GOT3 (cell line): ENCODE measurements at places on chromosomes 12 and 14.

GRCh38 chr12:25796523-25797000 lies 161.9 kb upstream of the RASSF8 start:
- no peak for DNase-seq

GRCh38 chr12:75103822-75104221 lies 105.8 kb downstream of the KCNC2 start:
- DNase-seq: no peak

- DNase-seq: no peak
Measured at GRCh38 chr12:51592034-51592705, 1.1 kb downstream of the SCN8A start.

GRCh38 chr14:29937116-29937515 lies 9.5 kb upstream of the PRKD1 start:
- no peak for DNase-seq

- DNase-seq: no peak
Measured at GRCh38 chr12:19988948-19989347, 379.4 kb upstream of the PDE3A start.

DNA sequence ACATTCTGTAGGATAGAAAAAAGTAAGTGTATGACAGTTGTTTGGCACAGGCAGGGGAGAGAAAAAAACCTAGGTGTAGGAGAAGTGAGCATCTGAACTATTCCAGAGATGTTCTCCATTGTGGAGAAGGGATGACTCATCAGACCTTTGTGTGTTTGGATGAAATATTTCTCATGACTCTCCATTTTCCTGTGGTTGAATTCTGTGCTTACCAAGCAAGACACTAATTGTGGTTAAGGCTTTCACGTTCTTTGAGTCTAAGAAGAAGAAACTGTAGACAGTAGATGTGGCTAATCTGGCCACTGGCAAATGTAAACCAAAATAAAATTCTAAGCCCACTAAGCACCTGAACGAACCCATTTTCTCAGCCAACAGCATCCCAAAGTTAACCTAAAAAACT lies 107.9 kb upstream of the GZMB start:
- DNase-seq: no peak

GRCh38 chr12:49748306-49748705 lies 6.9 kb downstream of the TMBIM6 start:
- DNase-seq: no peak

- DNase-seq: no peak
Measured at GRCh38 chr14:105357626-105358025, 40.7 kb upstream of the TEX22 start.

- DNase-seq: no peak
Measured at GRCh38 chr12:94973221-94973620, 30.3 kb downstream of the NDUFA12 start.

DNA sequence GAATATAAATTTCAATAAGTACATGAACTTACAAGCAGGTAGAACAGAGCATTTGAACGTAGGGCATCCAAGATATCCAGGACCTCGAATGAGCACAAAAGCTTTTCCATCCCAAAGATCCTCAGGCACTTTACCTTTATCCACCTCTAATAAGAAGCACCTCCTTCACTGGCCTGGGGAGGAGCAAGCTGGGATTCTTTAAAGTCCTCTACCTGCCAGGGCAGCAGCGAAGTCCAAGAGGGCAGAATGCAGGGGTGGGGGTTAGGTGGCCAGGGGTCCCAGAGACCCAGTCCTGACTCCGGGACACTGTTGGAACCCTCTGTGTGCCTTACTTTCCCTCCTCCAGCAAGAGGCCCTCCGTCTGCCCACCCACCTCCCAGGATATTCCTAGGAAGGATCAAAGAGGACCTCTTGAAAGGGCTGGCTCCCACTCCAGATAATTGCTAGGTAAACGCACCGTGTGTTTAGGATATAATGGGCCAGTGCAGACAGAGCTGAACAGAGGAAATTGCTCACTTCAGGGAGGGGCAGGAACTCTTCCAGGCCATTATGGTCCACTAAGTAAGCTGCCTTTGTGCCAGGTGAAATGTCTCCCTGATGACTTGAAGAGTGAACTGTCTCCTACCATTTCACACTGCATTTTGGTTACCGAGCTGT lies 68.1 kb downstream of the TTC9 start:
- DNase-seq: no peak

DNA sequence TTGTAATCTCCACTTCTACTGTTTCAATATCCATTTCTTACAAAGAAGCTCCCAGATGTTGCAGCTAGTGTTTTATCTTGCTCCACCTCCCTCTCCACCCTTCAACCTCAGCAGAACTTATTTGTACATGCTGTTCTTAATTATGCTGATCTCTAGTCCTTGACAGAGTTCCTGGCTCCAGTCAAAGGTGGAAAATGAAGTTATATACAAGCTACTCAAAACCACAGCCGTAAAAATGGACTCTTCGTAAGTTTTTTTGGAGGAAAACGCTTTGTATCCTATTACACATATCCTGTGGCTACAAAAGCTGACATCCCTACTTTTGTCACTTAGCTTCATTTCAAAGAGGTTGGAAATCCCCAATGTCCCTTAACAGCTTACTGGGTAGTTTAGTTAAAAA lies 1.3 kb downstream of the CLEC1A start:
- no peak for DNase-seq

- no peak for DNase-seq
Measured at GRCh38 chr12:6115389-6115788, 9.1 kb downstream of the VWF start.

DNA sequence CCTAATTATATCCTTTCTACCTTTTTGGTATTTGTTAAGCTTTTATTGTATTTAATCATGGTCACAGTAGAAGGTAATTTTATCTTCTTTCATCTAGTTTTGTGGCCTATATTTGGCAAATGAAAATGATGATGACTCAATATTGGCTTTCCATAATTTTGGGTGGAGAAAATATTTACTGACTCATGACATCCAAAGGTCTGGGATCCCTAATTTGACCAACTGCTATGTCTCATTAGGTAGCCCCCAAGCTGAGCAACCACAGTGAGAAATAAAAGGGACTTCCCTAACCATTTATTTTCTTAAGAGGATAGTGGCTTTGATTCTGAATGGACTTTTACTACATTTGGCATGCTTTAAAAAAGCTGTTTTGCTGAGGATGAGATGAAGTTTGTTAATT lies 289.5 kb downstream of the RMST start:
- DNase-seq: no peak

GRCh38 chr12:53676656-53677015 lies 753 bp upstream of the ATP5MC2 start:
- no peak for DNase-seq
